ENCODE measurements at places on chromosomes 13 and 19.

DNA sequence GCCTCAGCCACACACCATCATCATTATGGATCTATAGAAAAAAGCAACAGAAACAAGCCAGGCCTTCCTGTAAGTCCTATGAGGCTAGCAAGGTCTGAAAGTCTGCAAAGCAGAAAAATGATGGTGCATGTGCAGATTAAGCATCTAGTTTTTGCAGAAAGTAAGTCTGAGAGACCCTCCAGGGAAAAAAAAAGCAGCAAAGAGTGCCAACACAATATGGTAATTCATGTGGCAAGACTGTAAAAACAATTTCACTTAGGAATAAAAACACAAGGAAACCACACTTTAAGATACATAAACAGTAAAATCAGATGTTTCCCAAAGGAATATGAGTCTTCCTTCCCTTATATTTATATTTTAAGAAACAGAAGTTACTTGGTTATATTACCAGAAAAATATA, 112.3 kb upstream of the FBXL3 start:
- no peak for DNase-seq

DNA sequence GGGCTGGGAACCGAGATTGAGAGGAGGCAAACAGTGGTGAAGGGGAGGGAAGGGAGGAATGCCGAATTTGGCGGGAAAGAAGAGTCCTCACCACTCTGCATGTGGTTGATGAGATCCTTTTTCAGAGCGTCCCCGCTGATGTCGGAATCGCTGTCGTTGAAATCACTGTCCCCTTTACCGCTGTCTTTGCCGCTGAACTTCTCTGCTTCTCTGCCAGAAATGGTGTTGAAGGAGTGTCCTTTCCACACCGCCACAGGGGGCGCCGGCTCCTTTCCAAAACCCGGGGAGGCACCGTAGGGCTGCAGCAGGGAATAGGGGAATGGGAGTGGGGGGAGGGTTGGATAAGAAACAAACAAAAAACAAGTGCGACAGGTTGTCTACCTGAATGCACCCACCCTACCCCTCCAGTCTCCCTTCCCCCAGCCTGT, 3.1 kb downstream of the PCDH8 start:
- no peak for DNase-seq

DNA sequence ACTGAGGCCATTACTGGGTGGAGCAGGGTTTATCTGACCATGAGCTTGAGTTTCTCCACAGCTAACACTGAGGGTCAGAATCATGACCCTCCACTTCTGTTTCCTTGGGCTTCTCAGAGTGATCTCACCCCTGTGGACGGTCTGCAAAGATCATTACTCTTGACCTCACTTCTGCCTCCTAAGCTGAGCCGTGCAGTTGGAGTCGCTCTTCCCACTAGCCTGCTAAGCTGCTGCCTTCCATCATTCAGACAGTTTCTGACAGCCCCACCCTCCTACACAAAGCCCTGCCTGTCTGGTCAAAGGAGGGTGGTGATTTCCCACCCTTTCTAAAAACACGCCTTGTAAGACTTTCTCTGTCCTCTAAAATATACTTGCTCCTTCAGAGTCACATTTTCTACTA, 9.3 kb upstream of the FRY start:
- no peak for DNase-seq

- no peak for DNase-seq
Observed at GRCh38 chr13:110162866-110163658, 143.9 kb downstream of the COL4A1 start.

GRCh38 chr13:30418717-30419459, 3.4 kb upstream of the UBE2L5 start:
- no peak for DNase-seq

DNA sequence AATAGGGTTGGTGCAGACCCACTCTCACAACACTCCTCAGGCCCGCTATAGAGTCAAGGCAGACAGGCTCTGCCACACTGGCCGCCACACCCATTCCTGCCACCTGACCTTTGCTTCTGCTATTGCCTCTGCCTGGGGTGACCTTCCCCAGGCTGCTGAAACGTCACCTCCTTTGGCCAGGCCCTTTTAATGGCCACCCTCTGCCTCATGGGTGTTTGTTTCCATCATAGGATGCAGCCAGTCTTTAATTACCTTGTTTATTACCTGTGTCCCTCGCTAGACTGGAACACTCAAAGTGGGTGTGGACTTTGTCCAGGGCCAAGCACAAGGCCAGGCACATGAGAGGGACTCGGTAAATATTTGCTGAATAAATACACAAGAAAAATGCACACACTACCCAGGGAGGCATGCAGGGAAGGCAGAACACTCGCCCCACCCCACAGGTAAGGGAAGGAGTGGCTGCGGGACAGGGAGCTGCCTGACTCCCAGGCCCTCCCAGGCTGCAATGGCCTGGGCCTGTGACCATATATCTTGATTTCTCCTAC, 3.2 kb downstream of the LSM4 start:
- no peak for DNase-seq

- no peak for DNase-seq
Observed at GRCh38 chr19:39038098-39038497, 5.7 kb upstream of the FBXO27 start.

DNA sequence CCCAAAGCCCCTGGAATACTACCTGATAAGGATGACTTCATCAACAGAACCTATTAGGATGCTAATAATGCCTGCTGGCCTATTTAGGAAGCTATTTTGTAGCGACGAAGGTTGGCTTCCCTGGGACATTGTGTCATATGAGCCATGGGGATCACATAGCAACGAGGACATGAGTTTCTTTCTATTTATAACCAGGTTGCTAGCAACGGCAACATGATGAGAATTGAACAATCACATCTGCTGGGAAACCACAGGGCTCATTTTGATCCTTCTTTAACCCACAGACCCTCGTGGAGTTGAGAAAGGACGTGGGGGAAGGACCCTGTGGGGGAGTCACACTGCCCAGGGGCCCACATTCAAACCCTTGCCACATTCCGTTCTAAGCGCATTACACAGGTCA, 172.2 kb downstream of the COL4A1 start:
- no peak for DNase-seq

DNA sequence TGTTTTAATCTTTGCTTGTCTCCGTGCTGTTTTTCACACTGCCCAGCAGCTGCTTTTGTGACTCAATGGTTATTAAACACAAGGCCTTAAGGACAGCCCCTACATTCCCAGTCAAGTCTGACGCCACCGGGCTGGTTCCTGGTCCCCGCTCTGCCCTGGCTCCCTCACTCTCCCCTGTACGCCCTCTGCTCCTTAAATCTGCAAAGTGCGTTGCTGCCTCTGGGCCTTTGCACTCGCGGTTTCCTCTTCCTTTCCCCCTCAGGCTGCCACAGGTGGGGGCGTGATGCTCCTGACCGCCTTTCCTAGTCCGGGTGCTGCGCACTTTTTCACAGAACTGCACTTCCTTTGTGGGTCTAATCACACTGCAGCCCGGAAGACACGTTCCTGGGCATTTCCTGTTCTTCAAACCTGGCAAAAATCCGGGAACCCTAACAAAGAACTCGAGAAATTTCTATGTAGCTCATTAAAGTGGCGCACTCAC, 25.6 kb downstream of the NOSIP start:
- DNase-seq = no peak

DNA sequence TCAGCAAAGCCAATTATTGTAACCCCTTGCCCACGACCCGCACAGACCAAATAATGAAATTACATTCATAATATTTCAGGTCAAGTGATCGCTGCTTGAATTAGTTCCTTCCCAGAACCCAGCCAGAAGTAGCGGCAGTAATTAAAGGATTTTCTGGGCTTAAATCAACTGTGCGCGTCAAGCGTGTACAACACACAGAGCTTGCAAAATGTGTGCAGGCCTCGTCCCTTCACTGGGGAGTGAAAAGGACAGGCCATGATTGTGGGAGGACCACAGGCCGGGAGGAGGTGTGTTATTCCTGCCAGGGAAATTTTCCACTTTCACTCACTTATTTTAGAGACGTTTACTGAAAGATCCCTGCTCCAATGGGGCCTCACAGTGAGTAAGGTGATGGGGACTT, 84.9 kb downstream of the CHST8 start:
- DNase-seq = no peak
